ENCODE measurements at places on chromosomes 11 and 22. TPM values are rescaled to one million over a fixed set of nuclear protein-coding genes. Genes with fewer than 3 reads are reported as not detected.

Gene GSTT2B
- total RNA-seq: not detected

Gene SLC15A3
- 3.8 TPM for total RNA-seq

Gene TMEM191B
- total RNA-seq: not detected

Gene TBX1
- total RNA-seq: not detected

Gene SCGB1A1
- not detected for total RNA-seq

Gene AQP11
- 0.31 TPM for total RNA-seq

Gene ENTHD1
- total RNA-seq: not detected

Gene BEST1
- total RNA-seq: 0.10 TPM

Gene C11orf52
- total RNA-seq: not detected

Gene OR51E2
- total RNA-seq: not detected

Gene UPK3A
- total RNA-seq: not detected

Gene GRAMD1B
- total RNA-seq: 27.2 TPM

Gene MS4A6A
- total RNA-seq: not detected

Gene LDHAL6A
- 0.22 TPM for total RNA-seq

Gene MS4A18
- total RNA-seq: not detected

Gene SAA2
- not detected for total RNA-seq

Gene C1QTNF5
- not detected for total RNA-seq

Gene ABTB2
- 0.31 TPM for total RNA-seq

Gene MYBPC3
- not detected for total RNA-seq

Gene APOA1
- total RNA-seq: not detected

Gene CNTN5
- not detected for total RNA-seq
